ENCODE measurements at places on chromosomes 7 and 10.

DNA sequence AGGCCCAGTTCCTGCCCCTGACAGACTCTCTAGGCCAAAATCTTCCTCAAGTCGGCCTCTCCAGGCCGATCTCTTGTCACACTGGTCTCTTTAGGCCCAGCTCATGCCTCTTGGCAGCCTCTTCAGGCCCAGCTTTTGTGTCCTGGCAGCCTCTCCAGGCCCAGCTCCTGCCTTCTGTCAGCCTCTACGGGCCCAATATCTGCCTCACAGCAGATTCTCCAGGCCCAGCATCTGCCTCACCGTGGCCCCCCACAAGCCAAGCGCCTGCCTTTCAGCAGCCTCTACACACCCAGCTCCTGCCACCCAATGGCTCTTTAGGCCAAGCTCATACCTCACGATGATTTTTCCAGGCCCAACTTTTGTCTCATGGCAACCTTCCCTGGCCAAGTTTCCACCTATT is 33.0 kb upstream of the VKORC1L1 start:
- no peak for DNase-seq

GRCh38 chr7:18499407-18500177 is 4.0 kb downstream of the HDAC9 start:
- DNase-seq, result no peak

GRCh38 chr10:70838270-70838805 is 22.6 kb downstream of the SGPL1 start:
- DNase-seq, result no peak

DNA sequence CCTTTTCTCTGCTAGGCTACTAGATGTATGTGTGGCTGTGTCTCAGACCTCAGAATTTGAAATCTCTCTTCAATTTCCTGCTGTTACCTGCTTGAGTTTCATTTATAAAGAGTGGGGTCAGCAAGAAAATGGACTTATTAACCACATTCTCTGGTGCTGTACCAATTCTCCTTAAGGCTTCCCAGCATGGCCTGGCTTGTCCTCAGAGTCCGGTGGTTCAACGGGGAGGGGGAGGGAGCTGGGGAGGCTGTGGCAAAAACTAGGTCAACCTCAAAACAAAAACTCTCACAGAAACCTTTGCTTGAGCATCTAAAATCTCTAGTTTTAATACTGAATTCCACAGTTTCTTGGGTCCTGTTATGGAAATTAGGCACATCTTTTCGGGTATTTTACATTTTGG is 389.1 kb upstream of the COBL start:
- DNase-seq, result no peak

DNA sequence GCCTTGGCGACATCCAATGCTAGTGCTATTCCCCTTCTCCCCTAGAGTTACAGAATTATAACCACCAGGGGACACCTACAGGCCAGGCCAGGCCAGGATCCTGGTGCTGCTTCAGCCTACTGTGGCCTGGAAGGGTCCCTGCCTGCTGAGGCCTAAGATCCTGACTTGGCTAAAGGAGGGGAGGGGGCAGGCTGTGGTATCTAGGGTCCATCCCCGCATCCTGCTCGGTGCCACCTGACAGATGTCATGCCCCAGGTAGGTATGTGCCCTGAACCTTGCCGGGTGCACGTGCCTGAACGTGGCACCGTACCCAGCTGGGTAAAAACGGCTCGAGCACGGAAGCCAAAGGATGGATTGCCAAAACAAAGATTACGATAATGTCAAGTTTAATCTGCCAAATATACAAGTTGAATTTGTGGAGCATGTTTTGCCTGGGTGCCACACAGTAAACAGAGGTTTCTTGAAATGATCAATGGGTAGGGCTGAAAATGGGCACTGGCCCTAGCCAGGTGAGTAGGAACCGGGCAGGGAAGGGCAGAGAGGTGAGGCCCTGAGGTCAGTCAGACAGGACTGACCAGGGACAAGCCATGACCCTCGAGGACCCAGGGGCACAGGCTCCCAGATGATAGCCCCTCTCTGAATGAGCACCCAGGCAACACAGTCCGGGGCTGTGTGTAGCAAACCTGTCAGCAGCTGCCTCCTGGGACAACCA is 12.6 kb downstream of the PDAP1 start:
- DNase-seq, result no peak

DNA sequence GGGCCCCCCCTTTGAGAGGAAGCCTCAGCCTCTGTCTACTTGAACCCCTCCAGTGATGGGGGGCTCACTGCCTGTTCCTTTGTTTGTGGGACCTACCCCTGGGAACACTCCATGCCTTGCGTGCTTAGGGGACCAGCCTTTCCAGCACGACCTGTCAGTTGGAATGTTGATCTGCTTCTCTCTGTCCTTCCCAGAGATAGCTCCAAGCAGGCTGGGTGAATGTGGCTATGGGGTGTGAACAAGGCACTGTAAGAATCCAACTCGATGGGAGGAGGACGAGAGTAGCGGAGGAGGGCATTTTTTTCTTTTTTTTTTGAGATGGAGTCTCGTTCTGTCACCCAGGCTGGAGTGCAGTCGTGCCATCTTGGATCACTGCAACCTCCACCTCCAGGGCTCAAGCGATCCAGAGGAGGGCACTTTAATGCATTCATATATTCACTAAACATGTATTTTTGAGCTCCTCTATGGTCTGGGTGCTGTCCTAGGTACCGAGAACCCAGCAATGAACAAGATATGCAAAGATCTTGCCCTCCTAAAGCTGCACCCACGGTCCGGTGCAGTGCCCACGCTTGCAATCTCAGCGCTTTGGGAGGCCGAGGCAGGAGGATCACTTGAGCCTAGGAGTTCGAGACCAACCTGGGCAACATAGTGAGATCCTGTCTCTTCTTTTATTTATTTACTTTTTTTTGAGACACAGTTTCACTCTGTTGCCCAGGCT is 8.5 kb downstream of the CLIP2 start:
- DNase-seq, result no peak
